ENCODE measurements at places on chromosomes 16 and 17.

DNA sequence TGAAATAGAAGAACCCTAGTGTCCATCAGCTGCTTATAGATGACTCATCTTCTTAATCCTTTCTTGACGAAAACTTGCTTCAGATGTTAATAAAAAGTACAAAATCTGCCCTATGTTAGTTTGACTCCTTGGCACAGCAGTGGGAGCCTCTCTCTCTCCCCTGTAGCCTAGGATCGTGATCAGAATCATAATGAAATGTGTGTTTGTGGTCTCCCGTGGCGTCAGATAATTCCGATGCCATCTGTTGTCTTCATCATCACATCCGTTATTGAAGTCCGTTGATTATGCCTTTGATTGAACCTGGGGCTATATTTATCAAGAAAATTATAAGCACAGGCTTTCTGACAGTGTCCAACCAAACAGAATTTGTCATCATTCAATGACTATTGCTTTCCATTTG lies 102.5 kb downstream of the BMERB1 start:
- DNase-seq = no peak

DNA sequence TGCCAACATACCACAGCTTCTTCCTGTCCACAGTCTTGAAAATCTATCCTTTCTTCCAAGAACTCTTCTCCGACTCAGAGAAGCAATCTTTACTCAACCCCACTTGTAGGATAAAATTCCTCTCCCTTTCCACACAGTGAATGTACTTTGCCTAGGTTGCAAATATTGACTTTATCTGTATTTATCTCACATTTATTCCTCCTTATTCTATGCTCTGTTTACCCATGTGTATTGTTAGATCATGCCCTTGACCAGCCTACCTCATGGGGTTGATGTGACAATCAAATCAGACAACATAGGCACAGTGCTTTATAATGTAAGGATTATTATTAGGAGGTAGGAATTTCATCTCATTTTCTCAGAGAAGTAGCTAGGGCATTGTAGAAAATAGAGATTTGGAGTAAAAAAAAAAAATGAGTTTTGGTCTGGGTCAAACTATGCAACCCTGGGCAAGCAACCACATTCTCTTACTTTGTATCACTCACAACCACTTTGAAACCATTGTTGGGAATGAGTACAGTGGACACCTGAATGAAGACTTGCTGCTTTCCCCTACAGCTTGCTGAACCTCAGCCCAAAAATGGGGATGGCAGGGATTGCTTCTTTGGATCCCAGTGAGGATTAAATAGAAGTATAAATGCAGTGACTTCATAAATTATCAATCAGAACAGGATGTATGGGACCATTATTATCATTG lies 9.1 kb upstream of the SLC35B1 start:
- DNase-seq = no peak

DNA sequence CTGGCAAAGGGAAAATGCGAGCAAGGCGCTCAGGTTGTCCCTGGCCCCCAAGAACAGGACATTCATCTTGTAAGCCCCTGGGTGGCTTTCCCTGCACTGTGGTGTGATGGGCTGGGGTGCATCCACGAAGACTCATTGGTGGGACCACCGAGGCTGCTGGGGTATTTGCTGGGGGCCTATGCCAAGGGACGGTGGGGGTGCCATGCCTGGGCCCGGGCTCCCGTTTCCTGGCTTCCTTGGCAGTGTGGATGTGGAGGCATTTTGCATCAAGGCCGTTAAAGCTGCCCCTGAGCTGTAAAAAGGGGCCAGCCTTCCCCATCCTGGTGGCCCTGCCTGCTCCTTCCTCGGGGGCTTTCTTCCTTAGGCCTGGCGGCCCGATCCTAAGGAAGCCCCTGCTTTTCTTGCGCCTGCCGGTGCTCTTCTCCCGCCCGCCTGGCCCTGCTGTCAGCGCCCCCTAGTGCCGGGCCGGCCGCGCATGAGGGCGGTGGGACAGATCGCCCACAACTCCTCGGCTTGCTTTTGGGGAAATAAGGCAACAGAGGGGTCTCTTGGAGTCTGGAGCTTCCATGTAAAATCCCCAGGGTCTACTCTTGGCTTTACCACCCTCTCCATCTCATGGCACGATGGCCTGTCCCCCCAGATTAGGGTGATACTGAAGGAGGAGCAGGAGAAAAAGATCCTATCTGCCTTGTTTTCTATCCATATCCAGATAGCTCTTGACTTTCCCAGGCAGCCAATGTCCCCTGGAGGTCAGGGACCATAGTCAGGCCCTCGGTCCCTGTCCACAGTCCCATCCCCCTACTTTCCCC lies 9.8 kb upstream of the TBX2 start:
- no peak for DNase-seq

DNA sequence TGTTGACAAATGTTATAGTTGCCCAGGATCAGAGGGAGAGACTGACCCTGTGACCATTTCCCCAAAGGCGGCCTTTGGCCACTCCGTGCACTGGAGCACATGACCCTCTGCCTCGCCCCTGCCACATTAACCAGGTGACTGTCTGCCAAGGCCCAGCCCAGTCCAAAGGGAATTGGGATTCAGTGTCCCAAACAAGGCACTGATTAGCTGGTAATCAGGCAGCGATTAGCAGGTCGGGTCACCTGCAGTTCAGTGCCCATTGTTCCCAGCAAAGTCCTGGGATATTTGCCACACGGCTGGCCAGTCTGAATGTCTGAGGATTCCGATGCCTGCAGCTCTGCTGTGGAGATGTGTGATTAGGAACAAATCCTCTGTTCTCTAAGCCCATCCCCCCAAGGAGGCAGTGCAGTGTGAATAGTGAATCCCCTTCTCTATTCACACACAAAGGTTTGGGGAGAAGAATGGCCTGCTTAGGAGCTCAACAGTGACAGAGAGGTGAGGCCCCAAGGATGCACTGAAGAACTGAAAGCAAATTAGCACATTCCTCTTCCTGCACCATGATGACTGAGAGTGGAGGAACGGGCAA lies 123.1 kb upstream of the MAF start:
- no peak for DNase-seq

DNA sequence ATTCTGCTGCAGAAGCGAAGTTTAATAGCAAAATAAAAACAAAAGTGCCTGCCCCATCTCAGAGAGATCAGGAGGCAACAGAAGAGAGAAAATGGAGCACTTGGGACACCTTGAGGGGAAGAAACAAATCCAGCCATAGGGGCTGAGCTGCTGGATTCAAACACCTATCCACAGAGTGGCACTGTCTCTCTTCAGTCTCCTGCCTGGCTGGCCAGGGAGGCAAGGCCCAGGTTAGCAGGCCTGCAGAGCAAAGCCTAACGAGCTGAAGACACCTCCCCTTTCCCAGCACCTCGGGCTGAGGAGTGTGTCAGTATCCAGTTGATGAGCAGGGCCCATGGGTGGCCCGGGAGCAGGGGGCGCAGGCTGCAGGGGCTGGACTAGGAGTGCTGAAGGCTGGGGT lies 8.8 kb upstream of the KRT31 start:
- no peak for DNase-seq

DNA sequence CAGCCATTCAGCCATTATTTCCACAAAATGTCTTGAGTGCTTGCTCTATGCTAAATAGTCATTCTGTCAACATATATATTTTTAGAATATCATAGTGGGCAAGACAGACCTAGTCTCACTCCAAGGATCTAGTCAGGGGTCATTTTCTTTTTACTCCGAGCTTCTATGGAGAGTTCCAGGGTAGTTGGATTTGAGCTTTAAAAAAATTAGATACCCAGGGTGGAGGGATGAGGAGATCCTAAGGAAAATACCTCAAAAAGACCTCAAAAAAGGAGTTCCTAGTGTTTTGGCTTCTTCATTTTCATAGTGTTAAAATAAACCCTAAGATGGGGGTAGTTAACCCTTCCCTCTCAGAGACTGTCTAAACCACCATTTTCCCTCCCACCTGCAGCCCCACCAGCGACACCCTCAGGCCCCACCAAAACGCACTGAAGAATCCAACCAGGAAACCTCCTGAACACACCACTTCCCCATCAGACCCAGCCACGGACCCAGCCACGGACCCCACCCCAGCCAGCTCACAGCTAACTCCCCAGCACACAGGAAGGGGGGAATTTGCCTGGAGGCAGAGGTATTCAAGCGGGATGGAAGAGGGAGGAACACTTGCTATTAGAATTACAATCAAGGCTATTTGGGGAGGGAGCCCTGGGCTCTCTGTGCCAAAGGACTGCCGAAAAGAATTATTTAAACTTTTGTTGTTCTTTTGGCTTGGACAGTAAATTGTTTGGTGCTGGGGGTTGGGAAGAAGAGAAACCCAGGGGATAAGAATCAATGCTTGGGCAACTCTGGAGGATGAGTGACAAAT lies 2.2 kb downstream of the ETV4 start:
- no peak for DNase-seq

Data from GM04503 (cell line).